Stimulated activated CD4-positive, alpha-beta T cell treated with anti-CD3 and anti-CD28 coated beads, Interleukin-15, amount 100 ng/mL, for 1 hour (primary cell): ENCODE measurements at places on chromosomes 1 and 21.
A peak's percentile ranks its signal among the peaks of the same experiment; 100 is the strongest.

DNA sequence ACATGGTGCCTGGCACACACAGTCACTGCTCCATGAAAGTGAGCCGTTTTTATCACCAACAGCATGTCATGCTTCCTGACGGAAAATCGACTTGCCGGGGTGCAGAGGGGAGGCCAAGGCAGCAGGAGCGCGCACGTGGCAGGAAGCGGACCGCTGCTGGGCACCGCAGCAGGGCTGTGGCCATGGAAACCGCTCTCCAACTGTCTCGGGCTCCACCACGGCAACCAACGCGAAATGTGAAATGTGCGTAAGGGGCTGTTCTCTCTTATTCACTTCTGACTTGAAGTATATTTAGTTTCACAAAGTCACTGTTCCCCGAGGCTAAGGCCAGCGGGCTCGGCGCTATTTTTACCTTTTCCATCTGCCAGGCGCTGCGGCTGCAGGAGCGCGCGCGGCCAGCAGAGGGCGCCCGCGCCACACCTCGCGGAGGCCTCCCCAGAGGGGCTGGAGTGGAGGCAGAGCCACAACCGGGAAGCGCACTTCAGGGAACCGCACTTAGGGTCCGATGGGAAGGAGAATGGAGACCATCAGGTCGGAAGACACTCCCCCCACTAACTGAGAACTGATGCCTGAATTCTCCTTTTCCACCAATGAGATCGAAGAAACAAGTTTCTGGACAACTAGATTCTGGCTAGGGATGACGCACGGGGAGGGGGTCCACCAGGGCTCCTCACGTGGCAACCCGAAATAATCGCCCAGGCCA, 19.7 kb downstream of the RCC2 start:
- DNase-seq, result peak; percentile 59

- DNase-seq, result no peak
Observed at GRCh38 chr21:38712071-38712470, 93.7 kb upstream of the ETS2 start.

DNA sequence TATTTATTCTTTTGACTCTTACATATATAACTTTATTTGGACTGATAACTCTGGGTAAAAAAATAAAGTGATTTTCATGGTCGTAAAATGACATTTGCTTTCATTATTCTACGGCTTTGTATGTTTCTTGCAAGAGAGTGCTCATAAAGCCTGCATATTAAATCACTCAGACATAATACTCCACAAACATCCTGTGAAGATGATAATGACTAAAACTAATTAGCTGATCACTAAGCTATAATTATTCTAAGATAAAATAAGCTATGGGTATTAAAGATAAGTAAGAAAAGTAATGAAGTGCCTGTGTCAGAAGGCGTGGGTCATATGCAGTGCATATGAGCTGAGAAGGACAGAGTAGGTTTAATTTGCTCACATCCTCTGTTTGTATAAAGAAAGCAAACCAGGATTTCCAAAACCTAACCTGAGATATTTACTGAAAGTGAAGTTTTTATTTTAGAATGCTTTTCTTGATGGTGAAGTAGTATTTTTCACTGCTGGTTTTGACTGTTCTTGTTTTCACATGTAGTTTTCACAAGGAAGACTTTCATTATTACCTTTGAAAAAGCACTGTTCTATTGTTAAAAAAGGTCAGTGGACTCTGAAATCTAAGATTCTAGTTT, 278.8 kb downstream of the AMY1C start:
- no peak for DNase-seq

GRCh38 chr1:228289996-228290881, 82.4 kb downstream of the OBSCN start:
- DNase-seq, result no peak

DNA sequence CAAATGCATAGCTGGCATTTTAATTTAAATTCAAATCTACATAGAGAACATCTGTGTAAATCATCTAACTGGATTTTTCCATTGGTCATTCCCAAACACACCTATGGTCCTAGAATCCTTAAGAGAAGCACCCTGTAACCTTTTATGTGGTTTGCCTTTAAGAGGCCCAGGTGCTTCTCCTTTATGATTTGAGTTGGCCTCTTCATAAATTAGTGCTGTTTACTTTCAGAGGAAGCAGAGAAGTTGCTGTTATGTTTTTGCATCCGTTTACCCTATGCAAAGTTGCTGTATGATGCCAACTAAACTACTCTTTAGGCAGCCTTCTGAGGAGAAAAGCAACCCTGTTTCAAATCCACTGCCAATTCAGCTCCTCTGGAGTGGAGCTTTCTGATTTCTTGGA, 193.8 kb downstream of the HS2ST1 start:
- no peak for DNase-seq

DNA sequence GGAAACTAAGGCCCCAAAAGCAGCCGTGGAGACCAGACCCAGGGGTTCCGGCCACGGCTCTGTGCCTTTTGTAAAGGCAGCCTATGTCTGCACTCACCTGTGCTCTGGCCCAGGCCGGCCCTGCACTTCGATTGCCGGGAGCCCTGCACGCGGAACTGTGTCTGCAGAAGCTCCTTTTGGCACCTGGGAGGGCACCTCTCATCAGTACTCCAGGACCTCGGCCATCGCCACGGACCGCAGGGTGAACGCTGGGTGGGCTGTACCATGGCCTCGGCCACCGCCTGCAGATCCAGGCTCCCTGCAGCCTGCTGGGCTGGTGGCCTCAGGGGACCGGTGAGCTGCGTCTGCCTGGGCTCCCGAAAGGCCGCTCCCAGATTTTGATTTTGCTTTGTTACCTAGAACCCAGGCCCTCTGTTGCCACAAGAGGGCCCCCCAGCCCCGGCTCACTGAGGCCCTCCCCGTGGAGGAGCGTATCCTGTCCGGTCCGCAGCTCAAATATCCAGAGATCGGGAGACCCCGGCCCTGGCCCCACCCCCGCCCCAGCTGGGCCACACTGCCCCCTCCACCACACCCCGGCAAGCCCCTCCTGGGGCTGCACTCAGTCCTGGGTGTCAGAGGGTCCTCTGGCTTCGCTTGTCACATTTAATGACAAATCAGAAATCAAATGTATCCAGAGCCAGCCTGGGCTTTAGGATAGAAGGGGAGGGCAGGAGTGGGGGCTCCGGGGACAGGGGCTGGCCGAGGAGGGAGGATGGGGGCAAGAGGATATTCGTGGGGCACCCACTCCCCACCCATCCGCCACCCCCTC, 60.2 kb upstream of the PDE9A start:
- peak; percentile 62 for DNase-seq

DNA sequence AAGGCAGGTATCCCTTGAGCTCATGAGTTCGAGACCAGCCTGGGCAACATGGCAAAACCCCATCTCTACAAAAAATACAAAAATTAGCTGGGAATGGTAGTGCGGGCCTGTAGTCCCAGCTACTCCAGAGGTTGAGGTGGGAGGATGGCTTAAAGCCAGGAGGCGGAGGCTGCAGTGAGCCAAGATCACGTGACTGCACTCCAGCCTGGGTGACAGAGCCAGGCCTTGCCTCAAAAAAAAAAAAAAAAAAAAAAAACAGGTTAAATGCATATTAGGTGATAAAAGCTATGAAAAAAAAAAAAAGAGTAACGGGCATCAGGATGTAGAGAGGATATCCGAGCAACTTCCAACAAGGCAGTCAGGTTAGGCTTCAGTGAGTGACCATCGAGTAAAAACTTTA, 2.8 kb upstream of the SRRM1 start:
- DNase-seq, result no peak

GRCh38 chr1:51877434-51878307, 856 bp downstream of the NRDC start:
- no peak for DNase-seq

- no peak for DNase-seq
Observed at GRCh38 chr1:200240656-200241055, 169.2 kb downstream of the ZNF281 start.

DNA sequence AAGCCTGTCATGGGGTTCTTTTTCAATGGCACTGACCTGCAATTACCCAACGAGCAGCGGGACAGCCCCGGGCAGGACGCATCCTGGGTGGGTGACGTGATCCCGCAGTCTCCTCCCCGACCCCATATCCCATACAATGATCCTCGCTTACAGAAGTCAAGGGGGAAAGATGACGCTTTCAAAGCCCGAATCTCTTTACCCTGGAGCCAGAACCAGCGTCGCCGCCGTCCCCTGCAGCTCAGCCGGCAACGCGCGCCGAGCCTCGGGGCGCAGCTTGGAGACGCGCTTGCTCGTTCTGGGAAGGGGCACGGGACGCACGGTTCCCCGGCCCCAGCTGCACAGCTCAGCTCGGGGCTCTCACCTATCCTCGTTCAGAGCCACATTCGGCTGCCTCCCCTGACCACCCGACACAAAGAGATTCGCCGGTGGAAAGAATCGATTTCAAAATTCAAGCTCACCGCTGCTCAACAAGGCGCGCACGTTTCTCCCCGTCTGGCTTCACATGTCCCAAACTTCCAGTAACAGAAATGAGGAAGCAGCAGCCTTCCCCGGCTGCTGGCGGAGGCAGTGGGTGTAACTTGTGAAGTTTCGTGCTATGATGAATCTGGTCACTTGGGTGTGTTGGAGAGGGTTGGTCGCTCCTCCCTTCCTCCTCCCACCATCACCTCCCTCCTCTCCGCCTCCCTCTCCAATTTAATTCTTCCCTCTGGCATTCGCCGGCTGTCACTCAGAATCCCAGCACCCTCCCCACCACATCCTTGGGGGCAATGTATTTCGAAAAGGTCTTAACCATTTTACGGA, at the start of gene TIAM1:
Gene TIAM1, minus strand, starts transcription at position 582 of the 801 bp plus-strand sequence. CDS start 77,289 bp downstream, outside the sequence.
- DNase-seq, result no peak
